IgD-negative memory B cell (primary cell): ENCODE measurements at places on chromosomes 7 and 10. TPM values are rescaled to one million over a fixed set of nuclear protein-coding genes. Genes with fewer than 3 reads are reported as not detected.

Gene GRID1
- polyA plus RNA-seq = not detected

Gene NEUROG3
- polyA plus RNA-seq = not detected

Gene CTBP2
- 0.50 TPM for polyA plus RNA-seq

Gene CYP2E1
- not detected for polyA plus RNA-seq

Gene STARD3NL
- 48.9 TPM for polyA plus RNA-seq

Gene CALY
- polyA plus RNA-seq = not detected

Gene TMEM254
- polyA plus RNA-seq = 29.4 TPM

Gene PPP1R3C
- not detected for polyA plus RNA-seq

Gene ANXA8L1
- polyA plus RNA-seq = not detected

Gene AKR1C4
- not detected for polyA plus RNA-seq

Gene SAP25
- polyA plus RNA-seq = 0.73 TPM

Gene ELAPOR2
- 4.2 TPM for polyA plus RNA-seq

Gene TYW1B
- polyA plus RNA-seq = 3.6 TPM

Gene PRLHR
- polyA plus RNA-seq = not detected

Gene AGAP5
- 0.99 TPM for polyA plus RNA-seq

Gene ANKRD7
- not detected for polyA plus RNA-seq

Gene VWA2
- not detected for polyA plus RNA-seq

Gene LIPN
- 0.31 TPM for polyA plus RNA-seq

Gene MGAM2
- not detected for polyA plus RNA-seq

Gene ANKRD1
- polyA plus RNA-seq = not detected

Gene MKI67
- 0.59 TPM for polyA plus RNA-seq

Gene FGFR2
- polyA plus RNA-seq = not detected

Gene TRA2A
- polyA plus RNA-seq = 44.0 TPM

Gene LRRC61
- polyA plus RNA-seq = 29.1 TPM

Gene GNGT1
- not detected for polyA plus RNA-seq

Gene PARP12
- polyA plus RNA-seq = 30.8 TPM

Gene AGMO
- not detected for polyA plus RNA-seq

Gene JAZF1
- 13.7 TPM for polyA plus RNA-seq

Gene OIT3
- not detected for polyA plus RNA-seq

Gene AKR1C3
- polyA plus RNA-seq = 1.6 TPM

Gene GPR37
- polyA plus RNA-seq = not detected

Gene SFRP5
- polyA plus RNA-seq = not detected

Gene ATRNL1
- polyA plus RNA-seq = 2.5 TPM

Gene CALHM3
- not detected for polyA plus RNA-seq

Gene DRGX
- not detected for polyA plus RNA-seq

Gene TCERG1L
- polyA plus RNA-seq = not detected

Gene ZNF277
- 16.5 TPM for polyA plus RNA-seq
